HepG2 (cell line): ENCODE measurements at places on chromosomes 11 and 22. TPM values are rescaled to one million over a fixed set of nuclear protein-coding genes. Genes with fewer than 3 reads are reported as not detected.
A peak's percentile ranks its signal among the peaks of the same experiment; 100 is the strongest.

The ACP2 gene
- total RNA-seq, result 7.8 and 20.2 TPM in 2 replicates

The LRRC4C gene
- not detected in 2 replicates for total RNA-seq

The OR51S1 gene
- not detected in 2 replicates for total RNA-seq

The TRIM66 gene
- total RNA-seq, result 4.9 and 5.6 TPM in 2 replicates

The GLYATL1 gene
- total RNA-seq, result 0.17 TPM in 1 of 2 replicates, not detected in the other

DNA sequence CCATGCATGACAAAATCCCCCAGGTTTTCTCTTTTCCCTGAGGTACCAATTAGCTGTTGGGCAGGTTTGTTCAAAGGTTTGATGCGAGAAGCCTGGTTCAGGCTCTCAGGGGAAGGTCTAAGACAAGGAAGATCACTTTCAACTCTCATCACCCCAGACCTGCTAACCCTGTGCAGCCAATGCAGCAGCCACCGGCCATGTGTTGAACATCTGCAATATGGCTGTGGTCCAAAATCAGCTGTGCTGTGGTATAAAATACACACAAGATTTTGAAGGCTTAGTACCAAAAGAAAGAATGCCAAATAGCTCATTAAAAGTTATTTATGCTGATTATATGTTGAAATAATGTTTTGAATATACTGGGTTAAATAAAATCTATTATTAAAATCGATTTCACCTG is 58.5 kb downstream of the SMCO4 start:
- DNase-seq, result no peak

GRCh38 chr11:2763984-2764383 is 64.2 kb upstream of the KCNQ1OT1 start:
- no peak for DNase-seq

- no peak for DNase-seq
These were observed 57.9 kb downstream of the SYTL2 start for GRCh38 chr11:85752890-85753581.

- no peak for DNase-seq
These were observed 49.5 kb upstream of the RFPL3 start for GRCh38 chr22:32308191-32308590.

GRCh38 chr11:12797996-12798395 is 123.8 kb downstream of the TEAD1 start:
- DNase-seq, result no peak

DNA sequence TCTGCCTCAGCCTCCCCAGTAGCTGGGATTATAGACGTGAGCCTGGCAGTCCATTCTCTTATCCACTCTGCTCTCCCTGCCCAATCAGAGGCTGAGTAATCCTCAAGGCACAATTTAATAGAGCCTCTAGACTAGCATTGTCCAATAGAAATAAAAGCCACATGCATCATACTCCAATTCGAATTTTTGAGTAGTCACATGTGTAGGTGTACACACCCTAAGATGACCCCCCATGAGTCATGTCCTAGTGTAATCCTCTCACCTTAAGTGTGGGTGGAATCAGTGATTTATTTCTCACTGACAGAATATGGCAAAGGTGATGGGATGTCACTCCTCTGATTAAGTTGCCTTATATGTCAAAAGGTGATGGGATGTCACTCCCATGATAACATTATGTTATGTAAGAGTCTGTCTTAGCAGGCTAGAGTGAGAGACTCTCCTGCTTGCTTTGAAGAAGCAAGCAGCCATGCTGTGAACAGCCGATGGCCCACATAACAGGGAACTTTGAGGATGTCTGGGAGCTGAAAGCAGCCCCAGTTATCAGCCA is 61.3 kb downstream of the MN1 start:
- no peak for DNase-seq

DNA sequence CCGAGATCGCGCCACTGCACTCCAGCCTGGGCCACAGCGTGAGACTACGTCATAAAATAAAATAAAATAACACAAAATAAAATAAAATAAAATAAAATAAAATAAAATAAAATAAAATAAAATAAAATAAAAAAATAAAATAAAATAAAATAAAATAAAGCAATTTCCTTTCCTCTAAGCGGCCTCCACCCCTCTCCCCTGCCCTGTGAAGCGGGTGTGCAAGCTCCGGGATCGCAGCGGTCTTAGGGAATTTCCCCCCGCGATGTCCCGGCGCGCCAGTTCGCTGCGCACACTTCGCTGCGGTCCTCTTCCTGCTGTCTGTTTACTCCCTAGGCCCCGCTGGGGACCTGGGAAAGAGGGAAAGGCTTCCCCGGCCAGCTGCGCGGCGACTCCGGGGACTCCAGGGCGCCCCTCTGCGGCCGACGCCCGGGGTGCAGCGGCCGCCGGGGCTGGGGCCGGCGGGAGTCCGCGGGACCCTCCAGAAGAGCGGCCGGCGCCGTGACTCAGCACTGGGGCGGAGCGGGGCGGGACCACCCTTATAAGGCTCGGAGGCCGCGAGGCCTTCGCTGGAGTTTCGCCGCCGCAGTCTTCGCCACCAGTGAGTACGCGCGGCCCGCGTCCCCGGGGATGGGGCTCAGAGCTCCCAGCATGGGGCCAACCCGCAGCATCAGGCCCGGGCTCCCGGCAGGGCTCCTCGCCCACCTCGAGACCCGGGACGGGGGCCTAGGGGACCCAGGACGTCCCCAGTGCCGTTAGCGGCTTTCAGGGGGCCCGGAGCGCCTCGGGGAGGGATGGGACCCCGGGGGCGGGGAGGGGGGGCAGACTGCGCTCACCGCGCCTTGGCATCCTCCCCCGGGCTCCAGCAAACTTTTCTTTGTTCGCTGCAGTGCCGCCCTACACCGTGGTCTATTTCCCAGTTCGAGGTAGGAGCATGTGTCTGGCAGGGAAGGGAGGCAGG is at the start of gene GSTP1:
Gene GSTP1, plus strand, starts transcription at position 566 of the 958 bp plus-strand sequence. Its CDS starts 32 bp downstream, at position 598.
- no peak for DNase-seq

- no peak for DNase-seq
These were observed 1.5 kb downstream of the TCF20 start for GRCh38 chr22:42268852-42269410.

DNA sequence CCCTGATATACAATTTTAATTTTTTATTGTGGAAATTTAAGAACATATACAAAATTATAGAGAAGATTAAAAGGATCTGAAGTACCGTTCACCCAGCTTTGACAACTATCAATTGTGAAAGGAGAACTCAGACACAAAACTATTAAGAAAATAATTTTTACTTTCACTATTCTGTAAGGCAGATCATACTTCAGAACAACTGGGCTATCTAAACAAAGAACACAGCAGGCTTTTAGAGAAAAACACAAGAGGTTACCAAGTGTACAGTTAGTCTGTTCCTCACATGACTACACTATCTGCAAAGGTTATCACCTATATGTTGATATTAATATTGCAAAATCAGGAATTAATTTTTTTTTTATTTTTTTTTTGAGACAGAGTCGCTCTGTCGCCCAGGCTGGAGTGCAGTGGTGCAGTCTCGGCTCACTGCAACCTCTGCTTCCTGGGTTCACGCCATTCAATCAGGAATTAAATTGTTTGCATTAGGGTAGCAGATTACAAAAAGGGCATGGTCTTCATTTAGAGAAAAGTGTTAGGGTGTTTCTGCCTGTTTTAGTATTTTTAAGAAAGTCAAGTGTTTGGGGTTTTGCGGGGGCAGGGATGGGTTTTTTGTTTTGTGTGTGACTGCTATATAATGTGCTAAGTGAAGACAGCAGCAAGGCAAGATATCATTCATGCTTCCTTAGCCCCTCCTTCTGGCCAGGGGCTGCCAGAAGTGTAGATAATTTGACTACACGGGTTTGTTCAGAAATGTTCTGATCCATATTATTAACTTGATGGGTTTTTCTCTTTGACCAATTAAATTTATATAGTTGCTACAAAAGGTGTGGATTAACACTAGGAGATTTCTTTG is 27.6 kb upstream of the SIK2 start:
- DNase-seq, result no peak

- DNase-seq, result no peak
These were observed 12.7 kb upstream of the CNTF start for GRCh38 chr11:58609723-58610122.

DNA sequence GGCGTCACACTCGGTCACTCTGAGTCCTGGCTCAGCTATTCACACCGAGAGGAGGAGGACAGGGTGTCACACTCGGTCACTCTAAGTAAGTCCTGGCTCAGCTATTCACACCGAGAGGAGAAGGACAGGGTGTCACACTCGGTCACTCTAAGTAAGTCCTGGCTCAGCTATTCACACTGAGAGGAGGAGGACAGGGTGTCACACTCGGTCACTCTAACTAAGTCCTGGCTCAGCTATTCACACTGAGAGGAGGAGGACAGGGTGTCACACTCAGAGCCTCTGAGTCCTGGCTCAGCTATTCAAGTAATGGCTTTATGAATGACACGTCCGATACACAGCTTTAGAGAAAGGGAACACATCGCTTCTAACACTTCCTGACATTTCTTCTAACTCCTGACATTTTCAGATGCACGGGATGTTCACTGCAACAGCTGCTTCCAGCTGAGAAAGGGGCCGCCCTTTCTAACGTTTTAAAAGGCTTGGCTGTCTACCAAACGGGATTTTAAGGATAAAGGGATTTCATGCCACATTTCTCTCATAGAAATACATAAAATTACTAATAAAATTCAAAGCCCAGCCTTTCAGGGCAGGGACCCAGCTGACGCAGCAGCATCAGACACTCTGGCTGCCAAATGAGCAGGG is 28.1 kb downstream of the DRD4 start:
- DNase-seq, result no peak

DNA sequence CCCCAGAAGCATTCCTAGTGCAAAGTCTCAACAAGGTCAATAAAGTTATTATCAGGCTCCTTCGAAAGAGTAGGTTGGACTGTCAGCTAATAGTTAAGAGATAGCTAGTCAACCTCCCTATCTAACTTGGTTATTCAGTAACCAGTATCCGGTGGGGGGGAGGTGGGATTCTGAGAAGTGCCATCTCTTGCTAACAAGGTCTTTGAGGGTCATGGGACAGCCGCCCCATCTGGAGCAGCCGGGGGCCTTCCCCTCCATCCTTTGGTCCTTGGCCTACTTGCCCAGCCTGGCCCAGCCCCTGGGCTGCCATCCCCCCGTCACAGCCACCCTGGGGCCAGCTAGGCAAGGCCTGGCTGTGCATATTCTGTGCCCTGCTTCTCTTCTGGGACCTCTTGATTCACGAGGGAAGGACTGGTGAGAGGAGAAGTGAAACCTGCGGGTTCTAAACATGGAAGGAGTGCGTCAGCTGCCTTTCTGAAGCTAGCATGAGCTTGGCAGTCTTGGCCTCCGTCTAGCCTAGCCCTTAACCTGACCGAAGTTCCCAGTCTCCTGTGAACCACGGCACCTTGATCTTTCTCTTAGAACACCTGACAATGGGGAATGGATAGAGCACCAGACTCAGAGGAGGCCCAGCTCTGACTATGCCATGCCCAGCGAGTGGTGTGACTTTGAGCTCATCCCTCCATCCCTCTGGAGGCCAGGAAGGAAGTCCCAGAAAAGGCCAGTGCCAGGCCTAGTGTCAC is 9.3 kb downstream of the SLC37A2 start:
- peak; percentile 45 for DNase-seq

GRCh38 chr11:22079133-22079872 is 113.6 kb upstream of the ANO5 start:
- DNase-seq, result no peak

GRCh38 chr11:63503492-63503891 is 2.4 kb upstream of the LGALS12 start:
- DNase-seq, result no peak

DNA sequence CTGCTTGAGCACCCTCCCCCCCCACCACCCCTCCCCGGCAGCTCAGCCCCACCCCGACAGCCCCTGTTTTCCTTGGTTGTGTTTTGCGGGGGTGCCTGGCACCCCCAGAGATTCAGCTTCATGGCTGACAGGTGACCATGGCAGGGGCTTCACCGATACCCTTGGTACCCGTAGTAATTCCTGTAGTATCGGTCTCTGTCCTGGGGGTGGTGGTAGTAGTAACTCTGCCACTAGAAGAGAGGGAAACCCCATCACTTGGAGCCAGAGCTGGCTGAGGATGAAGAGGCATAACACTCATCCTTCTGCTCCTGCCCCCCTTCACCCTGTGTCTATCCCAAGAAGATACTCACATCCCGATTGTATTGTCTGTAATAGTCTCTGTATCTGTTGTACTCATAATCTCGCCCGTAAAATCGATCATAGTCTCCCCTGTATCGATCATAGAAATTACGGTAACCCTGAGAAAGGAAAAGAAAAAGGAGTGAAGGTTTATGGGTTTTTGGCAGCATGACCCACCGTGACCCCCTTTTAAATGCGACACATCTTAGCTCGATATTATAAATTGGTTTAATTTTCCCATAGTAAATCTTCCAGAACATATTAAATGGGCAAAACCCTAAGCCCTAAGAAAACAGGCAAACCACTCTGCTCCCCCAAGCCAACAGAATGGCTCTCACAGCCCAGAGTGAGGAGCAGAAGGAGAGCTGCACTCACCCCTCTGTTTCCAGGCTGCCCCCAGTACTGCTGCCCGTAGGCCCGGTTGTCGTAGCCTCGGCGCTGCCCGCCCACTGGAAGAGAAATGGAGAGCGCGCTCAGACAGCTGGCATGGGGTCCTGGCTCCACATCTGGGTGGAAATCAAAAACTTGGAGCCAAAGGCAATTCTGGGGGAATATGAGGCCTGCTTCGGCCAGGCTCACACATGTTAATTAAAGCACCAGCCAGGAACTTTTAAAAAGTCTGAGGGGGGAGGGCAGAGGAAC is 8.0 kb downstream of the GNG3 start:
- DNase-seq, result no peak

DNA sequence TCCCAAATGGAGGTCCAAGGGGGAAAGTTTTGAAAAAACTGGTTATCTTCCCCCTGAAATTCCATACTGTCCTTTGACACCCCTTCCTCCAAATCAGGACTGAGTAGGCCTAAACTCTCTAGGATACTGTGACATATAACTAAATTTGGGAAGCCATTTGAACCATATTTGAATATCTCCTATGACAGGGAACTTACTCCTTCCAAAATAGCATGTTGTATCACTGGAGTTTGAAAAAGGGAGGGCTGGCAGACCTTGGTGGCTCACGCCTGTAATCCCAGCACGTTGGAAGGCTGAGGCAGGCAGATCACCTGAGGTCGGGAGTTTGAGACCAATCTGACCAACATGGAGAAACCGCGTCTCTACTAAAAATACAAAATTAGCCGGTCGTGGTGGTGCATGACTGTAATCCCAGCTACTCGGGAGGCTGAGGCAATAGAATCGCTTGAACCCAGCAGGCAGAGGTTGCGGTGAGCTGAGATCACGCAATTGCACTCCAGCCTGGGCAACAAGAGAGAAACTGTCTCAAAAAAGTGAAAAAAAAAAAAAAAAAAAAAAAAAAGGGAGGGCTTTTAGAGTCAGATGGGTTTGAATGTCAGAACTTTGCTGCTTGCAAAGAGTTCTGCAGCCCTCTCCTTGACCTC is 42.4 kb downstream of the PIK3C2A start:
- no peak for DNase-seq

DNA sequence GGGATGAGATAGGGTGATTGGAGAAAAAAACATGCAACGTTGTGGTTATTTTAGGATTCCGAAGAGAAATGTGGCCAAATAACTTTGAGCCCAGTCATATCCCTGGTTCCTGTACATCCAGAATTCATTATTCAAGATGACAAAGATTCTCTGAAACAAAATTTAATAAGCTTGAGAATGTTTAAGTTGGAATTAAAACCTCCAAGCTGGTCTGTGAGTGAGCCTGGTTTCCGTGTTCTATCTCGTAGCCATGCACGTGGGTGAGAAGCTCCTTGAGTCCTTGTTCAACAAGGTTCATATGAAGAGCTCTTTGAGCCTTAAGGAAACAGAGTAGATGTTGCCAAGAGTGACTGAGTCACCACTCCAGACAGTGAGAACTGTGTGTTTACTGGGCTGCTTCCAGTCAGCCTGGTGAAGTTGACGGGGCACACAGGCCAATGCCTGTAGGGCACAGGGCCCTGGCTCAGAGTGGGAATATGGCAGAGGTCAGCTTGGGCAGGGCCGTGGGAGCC is 206.5 kb downstream of the NAV2 start:
- DNase-seq, result no peak
